Esophagus muscularis mucosa (tissue), 4 donors: ENCODE measurements at places on chromosomes 13 and 19. TPM values are rescaled to one million over a fixed set of nuclear protein-coding genes. Genes with fewer than 3 reads are reported as not detected.
A peak's percentile ranks its signal among the peaks of the same experiment; 100 is the strongest.

- no peak overlapping the region for H3K27ac ChIP-seq
- H3K4me3 ChIP-seq: no peak overlapping the region
- H3K36me3 ChIP-seq: no peaks in the 10 kb centered on the region
- peaks cover under 1% of the 10 kb centered on the region for H3K27me3 ChIP-seq
Measured at GRCh38 chr13:100044936-100045335, 44.0 kb upstream of the PCCA start.

DNA sequence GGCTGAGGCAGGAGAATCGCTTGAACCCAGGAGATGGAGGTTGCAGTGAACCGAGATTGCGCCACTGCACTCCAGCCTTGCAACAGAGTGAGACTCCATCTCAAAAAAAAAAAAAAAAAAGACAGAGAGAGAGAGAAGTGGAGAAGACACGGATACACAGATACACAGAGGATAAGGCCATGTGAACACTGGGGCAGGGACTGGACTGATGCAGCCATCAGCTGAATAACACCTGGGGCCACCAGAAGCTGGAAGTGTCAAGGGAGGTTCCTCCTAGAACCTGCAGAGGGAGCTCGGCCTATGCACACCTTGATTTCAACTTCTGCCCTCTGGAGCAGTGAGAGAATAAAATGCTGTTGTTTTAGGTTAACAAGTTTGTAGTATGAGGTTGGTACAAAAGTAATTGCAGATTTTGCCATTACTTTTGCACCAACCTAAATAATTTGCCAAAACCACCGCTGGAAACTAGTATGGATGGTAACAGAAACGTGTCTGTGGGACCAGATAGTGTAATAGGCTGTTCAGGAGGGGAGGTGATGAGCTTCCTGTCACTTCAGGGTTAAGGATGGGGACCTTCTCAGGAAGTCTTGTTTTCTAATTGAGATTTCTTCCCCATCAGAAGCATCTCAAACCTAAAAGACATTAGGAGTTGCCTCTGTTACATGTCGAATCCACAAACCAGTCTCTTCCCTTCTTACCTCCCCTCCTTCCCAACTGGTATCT is 36.4 kb upstream of the IGSF23 start:
- no peak overlapping the region for H3K4me3 ChIP-seq
- DNase-seq: no peak
- no peaks in the 10 kb centered on the region for H3K27me3 ChIP-seq
- H3K36me3 ChIP-seq: no peaks in the 10 kb centered on the region
- no peak overlapping the region for H3K27ac ChIP-seq

DNA sequence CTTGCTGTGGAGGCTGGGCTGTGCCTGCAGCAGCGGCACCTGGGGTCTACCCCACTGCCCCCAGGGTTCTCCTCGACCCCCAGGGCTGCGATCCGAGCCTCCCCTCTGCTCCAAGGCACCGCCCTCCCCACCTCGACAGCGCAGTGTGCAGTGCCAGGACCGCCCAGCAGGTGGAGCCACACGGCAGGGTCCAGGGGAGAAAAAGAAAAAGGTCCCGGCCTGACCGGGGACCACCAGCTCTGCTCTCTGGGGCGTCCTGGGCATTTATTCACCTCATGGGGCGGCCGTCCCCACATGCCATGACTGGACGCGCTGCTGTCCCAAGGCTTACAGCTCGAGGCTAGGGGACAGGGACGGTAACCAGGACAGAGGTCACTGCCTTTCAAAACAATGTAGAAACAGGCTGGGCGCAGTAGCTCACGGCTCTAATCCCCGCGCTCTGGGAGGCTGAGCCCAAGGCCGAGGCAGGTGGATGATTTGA is 10.6 kb downstream of the REXO1 start:
- H3K27me3 ChIP-seq: no peaks in the 10 kb centered on the region
- DNase-seq: no peak
- no peaks in the 10 kb centered on the region for H3K36me3 ChIP-seq

DNA sequence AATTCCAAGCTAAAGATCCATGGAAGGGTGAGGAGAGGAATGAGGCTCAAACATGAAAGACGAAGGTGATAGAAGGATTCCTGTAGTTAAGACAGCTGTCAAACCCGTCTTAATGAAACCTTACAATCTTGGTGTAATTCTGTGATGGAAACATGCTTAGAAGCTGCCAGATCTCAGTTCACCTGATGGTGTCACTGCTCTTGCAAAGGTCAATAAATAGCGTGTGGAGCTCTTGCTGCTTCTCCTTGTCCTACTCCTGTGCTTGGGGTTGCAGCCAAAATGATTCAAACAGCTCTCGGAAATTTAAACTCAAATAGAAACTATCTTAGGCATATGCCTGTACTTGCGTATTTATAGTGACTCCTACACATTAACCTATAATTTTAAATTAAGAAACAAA is 1705.0 kb downstream of the OLFM4 start:
- no peaks in the 10 kb centered on the region for H3K36me3 ChIP-seq
- H3K4me1 ChIP-seq: no peaks in the 10 kb centered on the region
- no peak overlapping the region for H3K4me3 ChIP-seq
- H3K27me3 ChIP-seq: no peaks in the 10 kb centered on the region
- H3K27ac ChIP-seq: no peak overlapping the region

GRCh38 chr13:73578251-73578875 is 519.6 kb downstream of the KLF5 start:
- H3K4me1 ChIP-seq: no peaks in the 10 kb centered on the region
- no peak overlapping the region for H3K4me3 ChIP-seq
- H3K27me3 ChIP-seq: no peaks in the 10 kb centered on the region
- no peak for DNase-seq
- no peak overlapping the region for H3K27ac ChIP-seq

GRCh38 chr19:46731007-46731501 is 14.1 kb upstream of the PRKD2 start:
- H3K4me3 ChIP-seq: no peak overlapping the region
- no peak for DNase-seq
- no peaks in the 10 kb centered on the region for H3K27me3 ChIP-seq
- peaks cover 96% of the 10 kb centered on the region for H3K36me3 ChIP-seq
- no peak overlapping the region for H3K27ac ChIP-seq

DNA sequence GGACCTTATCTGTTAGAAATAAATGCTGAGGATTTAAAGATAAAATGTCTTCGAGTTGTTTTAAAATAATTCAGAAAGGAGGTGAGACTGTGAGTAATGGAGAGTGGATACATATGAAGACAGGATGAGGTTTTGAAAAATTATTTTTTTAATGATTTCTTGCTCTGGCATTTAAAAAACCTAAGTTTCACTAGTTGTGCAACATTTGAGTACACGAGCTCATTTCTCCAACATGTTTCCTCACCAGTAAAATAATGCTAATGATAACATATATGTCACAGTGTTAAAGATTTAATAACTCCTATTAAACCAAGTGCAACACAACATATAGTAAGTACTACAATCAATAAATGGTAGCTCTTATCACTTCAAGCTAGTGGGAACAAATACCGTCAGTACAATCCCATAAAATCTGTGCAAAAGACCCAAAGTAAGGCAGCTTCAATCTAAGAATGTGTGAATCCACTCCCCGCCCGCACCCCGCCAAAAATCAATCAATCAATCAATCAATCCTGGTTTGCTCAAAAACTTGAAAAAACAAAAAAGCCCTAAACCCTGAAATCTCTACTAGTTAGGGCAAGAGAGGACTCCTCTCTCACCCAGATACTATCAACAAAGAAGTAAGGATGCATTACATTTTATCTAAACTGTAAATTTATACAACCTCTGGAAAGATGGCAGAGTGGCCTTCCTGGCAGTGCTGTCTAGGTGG is 1.3 kb downstream of the ALG5 start:
- H3K27ac ChIP-seq: no peak overlapping the region
- peaks cover 22% of the 10 kb centered on the region for H3K36me3 ChIP-seq
- DNase-seq: no peak
- peak overlapping the region; percentile 86 for H3K4me3 ChIP-seq

- no peak for DNase-seq
- H3K36me3 ChIP-seq: peaks cover 8% of the 10 kb centered on the region
- H3K4me1 ChIP-seq: peaks cover 31% of the 10 kb centered on the region
- H3K27ac ChIP-seq: peak overlapping the region; percentile 85
- H3K4me3 ChIP-seq: peak overlapping the region; percentile 84
Measured at GRCh38 chr19:3184847-3185460, 776 bp upstream of the NCLN start.

- H3K27me3 ChIP-seq: no peaks in the 10 kb centered on the region
- H3K36me3 ChIP-seq: no peaks in the 10 kb centered on the region
- DNase-seq: no peak
- H3K4me1 ChIP-seq: peaks cover 15% of the 10 kb centered on the region
- H3K27ac ChIP-seq: no peak overlapping the region
- H3K4me3 ChIP-seq: no peak overlapping the region
Measured at GRCh38 chr19:38737921-38738737, 6.1 kb downstream of the CAPN12 start.

- no peaks in the 10 kb centered on the region for H3K4me1 ChIP-seq
- no peak for DNase-seq
- H3K36me3 ChIP-seq: no peaks in the 10 kb centered on the region
- H3K27ac ChIP-seq: no peak overlapping the region
- no peak overlapping the region for H3K4me3 ChIP-seq
- H3K27me3 ChIP-seq: no peaks in the 10 kb centered on the region
Measured at GRCh38 chr13:97496511-97496910, 62.5 kb downstream of the RAP2A start.

DNA sequence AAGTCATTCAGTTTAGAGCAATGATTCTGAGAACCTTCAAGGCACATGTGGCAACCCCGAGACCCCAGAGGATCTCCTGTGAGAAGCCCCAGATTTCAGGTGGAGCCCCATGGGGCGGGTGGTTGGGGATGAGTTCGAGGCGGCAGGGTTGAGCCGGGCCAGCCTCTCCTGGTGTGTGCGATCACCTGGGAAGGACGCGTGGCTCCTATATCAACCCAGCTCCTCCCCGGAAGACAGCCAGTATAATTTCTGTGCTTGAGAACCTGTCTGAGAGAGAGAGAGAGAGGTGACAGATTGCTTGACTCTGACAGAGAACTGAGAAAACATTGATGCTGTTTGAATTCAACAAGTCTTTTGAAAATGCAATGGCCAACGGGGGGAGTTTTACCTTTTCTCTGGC is 89.0 kb downstream of the TEX29 start:
- no peaks in the 10 kb centered on the region for H3K36me3 ChIP-seq
- H3K4me3 ChIP-seq: no peak overlapping the region
- DNase-seq: no peak
- H3K27ac ChIP-seq: no peak overlapping the region
- H3K4me1 ChIP-seq: peaks cover 4% of the 10 kb centered on the region

The WDR88 gene
- not detected for total RNA-seq

GRCh38 chr19:42191855-42192254 is 25.6 kb downstream of the DEDD2 start:
- no peak for DNase-seq
- H3K27me3 ChIP-seq: no peaks in the 10 kb centered on the region
- H3K4me1 ChIP-seq: no peaks in the 10 kb centered on the region
- no peak overlapping the region for H3K4me3 ChIP-seq

The MBD3L2 gene
- total RNA-seq: not detected

The PDX1 gene
- total RNA-seq: not detected

DNA sequence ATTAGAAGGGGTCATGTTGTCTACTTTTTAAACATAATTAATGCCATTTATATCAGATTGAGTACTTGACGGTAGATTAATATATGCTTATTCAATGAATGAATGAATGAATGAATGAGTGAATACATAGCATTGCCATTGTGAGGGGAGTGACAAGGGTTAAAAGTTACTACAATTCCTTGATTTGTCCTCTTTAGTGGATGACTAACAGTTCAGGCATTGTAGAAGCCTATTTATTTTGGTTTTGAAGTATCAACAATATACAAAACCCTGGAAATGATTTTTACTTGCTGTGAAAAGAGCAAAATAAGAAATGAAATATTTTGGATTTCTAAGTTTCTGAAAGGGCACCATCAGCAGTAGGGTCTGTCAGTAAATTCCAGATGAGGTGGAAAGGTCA is 122.7 kb downstream of the CYSLTR2 start:
- no peaks in the 10 kb centered on the region for H3K4me1 ChIP-seq
- H3K36me3 ChIP-seq: no peaks in the 10 kb centered on the region
- H3K27ac ChIP-seq: no peak overlapping the region
- no peaks in the 10 kb centered on the region for H3K27me3 ChIP-seq
- H3K4me3 ChIP-seq: no peak overlapping the region
- no peak for DNase-seq

The SIGLEC12 gene
- total RNA-seq: not detected

DNA sequence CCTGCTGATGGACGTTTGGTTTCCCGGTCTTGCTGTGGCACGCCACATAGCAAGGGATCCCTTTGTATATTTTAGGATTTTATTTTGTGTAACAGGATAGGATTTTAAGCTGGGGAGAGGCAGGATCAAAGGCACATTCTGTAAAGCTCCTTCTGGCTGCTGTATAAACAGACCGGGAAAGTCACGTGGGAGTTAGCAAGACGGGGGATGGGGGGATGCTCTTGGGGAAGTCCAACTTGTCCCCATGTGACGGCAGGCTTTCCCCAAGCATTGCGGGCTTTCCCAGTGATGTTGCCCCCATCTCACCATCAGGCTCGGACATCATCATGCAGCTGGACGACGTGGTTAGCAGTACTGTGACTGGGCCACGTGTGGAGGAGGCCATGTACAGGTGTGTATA is 5.8 kb downstream of the QTRT1 start:
- DNase-seq: no peak
- H3K27ac ChIP-seq: no peak overlapping the region
- H3K27me3 ChIP-seq: no peaks in the 10 kb centered on the region
- H3K4me3 ChIP-seq: no peak overlapping the region
- peaks cover 73% of the 10 kb centered on the region for H3K36me3 ChIP-seq

DNA sequence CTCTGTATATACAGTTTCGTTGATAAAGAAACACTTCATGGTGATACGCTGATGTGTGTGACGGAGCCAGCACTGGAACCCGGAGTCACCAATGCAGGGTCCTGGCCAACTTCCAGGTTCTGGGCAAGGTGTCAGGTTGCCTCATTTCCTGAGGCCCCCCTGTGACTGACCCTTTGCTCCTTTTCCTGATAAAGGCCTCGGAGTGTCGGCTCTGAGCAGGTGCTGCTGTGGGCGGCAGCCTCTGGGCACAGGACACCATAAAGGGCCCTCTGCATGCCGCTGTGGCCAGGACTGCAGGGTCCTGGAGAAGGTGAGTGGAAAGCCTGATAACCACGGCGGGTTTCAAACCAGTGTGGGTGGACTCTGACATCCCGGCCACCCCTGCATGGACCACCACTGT is 17.3 kb upstream of the MYDGF start:
- H3K4me1 ChIP-seq: no peaks in the 10 kb centered on the region
- H3K27me3 ChIP-seq: no peaks in the 10 kb centered on the region
- no peak overlapping the region for H3K27ac ChIP-seq
- no peak for DNase-seq
- H3K4me3 ChIP-seq: no peak overlapping the region
- H3K36me3 ChIP-seq: peaks cover 99% of the 10 kb centered on the region

GRCh38 chr19:15934332-15935078 is at the start of gene CYP4F11:
TSS of gene CYP4F11 (minus strand) at chr19:15934529. CDS start at chr19:15934408, 121 bp downstream.
- H3K27me3 ChIP-seq: peaks cover 34% of the 10 kb centered on the region
- H3K4me1 ChIP-seq: peaks cover 3% of the 10 kb centered on the region
- no peaks in the 10 kb centered on the region for H3K36me3 ChIP-seq
- peak within 1 kb of the TSS; percentile 54 for H3K27ac ChIP-seq
- DNase-seq: peak; percentile 81

- peaks cover 99% of the 10 kb centered on the region for H3K36me3 ChIP-seq
- no peaks in the 10 kb centered on the region for H3K27me3 ChIP-seq
- no peak for DNase-seq
- H3K4me3 ChIP-seq: no peak overlapping the region
- H3K4me1 ChIP-seq: peaks cover 17% of the 10 kb centered on the region
Measured at GRCh38 chr19:8473648-8474476, 28.6 kb downstream of the PRAM1 start.
